ENCODE measurements at places on chromosomes 6 and 20. TPM values are rescaled to one million over a fixed set of nuclear protein-coding genes. Genes with fewer than 3 reads are reported as not detected.

DNA sequence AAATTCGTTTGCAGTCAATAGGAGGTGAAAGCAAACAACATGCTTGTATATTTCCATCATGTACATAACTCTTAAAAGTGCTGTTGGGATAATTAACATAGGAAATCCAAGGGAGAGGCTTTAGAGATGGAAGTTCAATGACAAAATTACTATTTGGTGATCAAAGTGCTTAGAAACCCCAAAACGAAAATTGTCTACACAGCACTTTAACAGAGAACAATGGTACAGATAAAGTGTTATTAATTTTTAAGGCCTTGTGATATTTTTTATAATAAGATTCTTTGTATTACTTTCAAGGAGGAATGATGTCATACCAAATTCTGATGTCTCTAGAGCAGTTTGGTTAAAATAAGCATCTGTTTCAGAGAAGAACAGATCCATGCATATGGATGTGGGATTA, 406.3 kb downstream of the EPHA7 start:
- no peak for DNase-seq

- DNase-seq, result no peak
Observed at GRCh38 chr6:41408982-41409381, 73.6 kb downstream of the NCR2 start.

The MCHR2 gene
- total RNA-seq, result not detected

DNA sequence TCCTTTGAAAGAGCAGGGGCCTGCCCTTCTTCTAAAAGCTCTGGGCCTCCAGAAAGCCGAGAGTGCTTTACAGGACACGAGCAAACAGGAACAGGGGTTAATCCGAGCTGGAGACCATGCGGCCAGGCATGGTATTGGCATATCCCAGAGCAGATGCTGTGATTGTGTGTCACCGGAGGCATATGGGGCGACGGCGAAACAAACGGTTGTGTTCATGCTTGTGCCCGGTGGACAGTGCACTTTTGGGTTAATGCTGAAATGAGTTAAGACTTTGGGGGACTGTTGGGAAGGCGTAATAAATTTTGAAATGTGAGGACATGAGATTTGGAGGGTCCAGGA, 1088.7 kb upstream of the DEFB115 start:
- DNase-seq, result no peak

GRCh38 chr20:9575836-9576235, 61.4 kb downstream of the LAMP5 start:
- DNase-seq, result no peak

DNA sequence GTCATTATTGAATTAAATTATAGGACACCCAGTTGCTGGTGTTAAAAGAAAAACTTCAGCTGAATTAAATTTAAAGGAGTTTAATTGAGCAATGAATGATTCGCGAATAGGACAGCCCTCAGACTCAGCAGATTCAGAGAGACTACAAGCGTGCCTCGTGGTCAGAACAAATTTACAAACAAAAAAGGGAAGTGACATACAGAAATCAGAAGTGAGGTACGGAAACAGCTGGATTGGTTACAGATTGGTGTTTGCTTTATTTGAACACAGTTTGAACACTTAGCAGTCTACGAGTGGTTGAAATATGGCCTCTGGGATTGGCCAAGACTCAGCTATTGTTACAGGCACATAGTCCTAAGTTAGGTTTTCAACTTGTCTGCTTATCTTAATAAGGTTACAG, 25.8 kb upstream of the TNFRSF21 start:
- DNase-seq, result no peak

DNA sequence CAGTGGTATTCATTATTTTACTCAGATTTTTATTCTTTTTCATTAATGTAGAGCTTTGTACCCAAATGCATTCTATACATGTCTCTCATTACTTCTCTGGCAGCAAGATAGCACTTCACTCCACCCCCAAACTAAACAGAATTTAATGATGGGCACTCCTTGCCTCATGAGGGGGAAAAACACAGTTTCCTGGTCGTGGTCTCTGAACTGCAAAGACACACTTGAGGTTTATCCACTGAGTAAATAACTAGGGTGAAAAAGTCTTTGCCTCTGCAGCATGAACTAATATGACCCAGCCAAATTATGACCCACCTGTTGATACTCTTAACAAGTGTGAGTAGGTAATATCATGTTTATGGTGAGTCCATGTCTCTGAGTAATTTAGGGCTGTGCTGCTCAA, 785.2 kb upstream of the FLRT3 start:
- no peak for DNase-seq

DNA sequence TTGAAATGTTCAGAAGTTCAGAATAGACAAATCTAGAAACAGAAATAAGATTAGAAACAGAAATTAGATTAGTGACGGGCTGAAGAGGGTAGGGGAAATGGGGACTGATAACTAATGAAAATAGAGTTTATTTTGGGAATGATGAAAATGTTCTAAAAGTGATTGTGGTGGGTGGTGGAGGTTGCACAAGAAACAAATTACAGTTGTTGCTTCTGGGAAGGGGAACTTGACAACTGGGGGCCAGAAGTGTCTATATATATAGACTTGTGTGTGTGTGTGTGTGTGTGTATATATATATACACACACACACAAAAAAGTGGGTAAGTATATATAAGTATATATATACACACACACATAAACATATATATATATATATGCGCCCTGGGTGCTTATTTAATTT, 86.5 kb upstream of the RREB1 start:
- no peak for DNase-seq

The RCAN2 gene
- 314 TPM for total RNA-seq

GRCh38 chr20:31560746-31561598, 44.1 kb upstream of the ID1 start:
- no peak for DNase-seq

GRCh38 chr20:50670126-50670862, 21.0 kb downstream of the RIPOR3 start:
- no peak for DNase-seq

DNA sequence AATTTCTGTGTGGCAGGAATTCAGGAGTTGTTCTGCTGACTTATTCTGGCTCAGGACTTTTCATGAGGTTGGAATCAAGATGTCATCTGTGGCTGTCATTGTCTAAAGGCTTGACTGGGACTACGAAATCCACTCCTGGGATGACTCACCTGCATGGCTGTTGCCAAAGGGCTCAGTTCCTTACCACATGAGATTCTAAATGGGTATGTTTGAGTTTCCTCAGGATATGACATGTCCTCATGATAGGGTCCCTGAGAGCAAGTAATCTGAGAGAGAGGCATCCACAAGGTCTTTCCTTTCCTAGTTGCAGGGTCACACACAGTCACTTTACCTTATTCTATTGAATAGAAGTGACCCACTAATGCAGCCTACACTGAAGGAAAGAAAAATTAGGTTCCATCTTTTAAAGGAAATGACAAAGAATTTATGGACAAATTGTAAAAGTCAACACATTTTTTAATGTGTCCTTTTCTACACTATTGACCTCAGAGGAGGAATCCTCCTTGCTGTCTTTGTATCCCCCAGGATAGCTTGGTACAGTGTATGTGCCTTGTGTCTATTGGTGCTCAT, 1025.0 kb upstream of the GJE1 start:
- no peak for DNase-seq

- DNase-seq, result no peak
Observed at GRCh38 chr6:139932671-139933070, 558.2 kb upstream of the CITED2 start.

DNA sequence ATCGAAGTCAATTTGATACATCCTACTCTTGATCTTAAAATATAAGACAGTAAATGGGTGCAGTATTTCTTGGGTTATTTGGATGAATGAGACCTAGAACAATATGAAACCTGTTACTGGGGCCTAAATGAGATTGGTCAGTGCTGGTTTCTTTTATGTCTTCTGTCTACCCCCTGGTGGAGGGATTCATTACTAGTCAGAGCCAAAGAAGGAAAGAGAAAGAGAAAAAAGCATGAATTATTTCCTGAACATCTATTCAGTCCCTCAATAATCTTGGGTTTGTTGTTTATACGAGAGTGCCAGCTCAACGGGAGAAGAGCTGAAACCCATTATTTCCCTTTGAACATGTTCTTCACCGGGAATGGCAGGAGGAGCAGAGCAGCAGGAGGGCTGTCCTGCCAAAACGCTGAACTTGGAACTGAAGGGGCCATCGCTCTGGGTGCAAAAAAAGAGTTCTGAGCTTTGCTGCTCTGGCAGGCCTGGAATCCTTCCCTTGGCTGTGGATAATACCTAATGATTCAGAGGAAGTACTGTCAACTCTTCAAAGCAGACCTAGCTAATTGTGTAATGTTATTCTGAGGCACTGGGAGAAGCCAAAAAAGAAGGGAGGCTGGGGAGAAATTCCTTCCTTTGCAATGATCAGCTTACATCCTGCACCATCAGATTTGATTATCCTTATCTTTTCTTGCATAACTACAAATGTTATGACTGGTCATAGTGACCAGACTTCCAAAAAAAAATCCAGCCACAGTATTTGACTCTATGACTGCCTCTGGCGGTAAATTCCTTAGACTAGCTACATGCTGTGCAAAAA, 72.0 kb downstream of the BLOC1S5 start:
- peak; percentile 18 for DNase-seq

- DNase-seq, result no peak
Observed at GRCh38 chr6:70423189-70424134, 10.2 kb downstream of the FAM135A start.

The EFCAB8 gene
- total RNA-seq, result not detected

DNA sequence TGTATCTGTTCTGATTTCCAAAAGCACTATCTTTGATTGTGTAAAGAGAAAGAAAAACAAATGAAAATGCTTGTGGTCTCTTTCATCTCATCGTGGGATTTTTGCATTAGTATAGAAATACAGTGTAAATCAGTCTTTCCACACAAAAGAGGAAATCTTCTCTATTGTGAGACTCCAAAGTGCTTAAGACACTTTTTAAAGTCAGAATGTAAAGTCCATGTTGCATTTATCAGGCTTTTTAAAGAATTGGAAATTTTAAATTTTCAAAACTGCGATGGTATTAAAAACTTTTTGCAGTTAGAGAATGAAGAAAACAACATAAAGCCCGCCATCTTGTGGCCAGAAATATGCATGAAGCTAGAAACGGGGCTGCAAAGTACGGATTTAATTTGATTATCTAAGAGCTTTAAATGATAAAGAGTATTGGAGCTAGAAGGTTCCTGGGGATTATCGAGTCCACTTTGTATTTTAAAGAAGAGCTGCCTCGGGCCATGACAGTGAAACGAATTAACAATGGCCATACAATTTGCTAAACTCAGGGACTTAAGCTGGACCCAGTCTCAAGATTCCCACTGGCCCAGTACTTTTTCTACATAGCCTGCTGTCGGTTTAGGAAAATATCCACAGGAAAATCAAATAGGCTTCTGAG, 339.6 kb downstream of the ARHGAP18 start:
- DNase-seq, result no peak

DNA sequence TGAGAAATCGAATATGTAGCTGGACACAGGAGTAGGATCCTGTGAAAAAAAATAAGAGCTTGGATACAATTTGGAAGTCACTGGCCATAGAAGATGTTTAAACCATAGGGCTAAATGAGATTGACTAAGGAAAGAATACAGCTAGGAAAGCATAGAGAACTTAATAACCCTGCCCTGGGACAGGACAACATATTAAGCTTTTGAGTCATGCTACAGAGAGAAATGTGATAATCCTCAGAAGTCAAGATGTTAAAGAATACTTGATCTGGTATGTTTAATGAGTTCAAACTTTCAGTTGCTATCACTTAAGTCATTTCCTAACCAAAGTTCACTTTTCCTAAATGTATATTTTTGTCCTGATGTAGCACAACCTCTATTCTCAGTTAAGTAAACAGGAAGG, 154.6 kb upstream of the TSHZ2 start:
- no peak for DNase-seq

DNA sequence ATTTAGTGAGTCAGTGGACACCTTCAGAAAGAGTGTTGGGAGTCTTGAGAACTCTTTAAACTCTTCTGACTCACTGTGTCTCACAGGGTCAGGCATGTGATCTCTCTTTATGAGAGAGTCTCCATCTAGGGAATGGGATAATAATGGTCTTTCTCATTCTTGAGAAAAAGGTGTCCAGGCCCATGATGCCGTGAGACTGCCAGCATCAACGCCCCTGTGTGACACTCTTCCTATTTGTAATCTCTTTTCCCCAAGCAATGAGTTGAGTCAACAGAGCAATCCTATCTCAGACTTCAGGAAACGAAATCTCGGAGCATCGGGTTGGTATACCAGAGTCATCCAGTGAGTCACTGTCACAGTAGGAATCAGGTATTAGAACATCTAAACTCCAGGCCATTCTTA, 82.3 kb upstream of the BMP2 start:
- no peak for DNase-seq

DNA sequence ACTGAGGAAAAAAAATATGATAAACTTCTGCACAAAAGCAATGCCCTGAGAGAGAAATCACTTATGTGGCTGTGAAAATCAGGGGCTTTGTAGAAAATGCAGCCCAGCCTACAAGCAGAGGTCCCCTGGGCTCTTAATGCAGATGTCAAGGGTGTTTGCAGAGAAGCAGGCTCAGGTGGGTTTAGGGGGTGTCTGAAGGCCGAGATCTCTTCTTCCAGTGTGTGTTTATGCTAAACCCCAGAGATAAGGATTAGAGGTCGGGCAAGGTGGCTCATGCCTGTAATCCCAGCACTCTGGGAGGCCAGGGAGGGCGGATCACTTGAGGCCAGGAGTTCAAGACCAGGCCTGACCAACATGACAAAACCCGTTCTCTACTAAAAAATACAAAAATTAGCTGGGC, 78.5 kb downstream of the TMEM242 start:
- no peak for DNase-seq

GRCh38 chr6:163170294-163170883, 244.1 kb upstream of the QKI start:
- no peak for DNase-seq

The TFEB gene
- total RNA-seq, result 47.0 TPM

GRCh38 chr6:122389704-122390372, 9.6 kb upstream of the HSF2 start:
- no peak for DNase-seq

- DNase-seq, result peak; percentile 45
Observed at GRCh38 chr6:6319952-6320811, at the start of gene F13A1. Gene F13A1, minus strand, starts transcription at chr6:6320662. Its CDS starts 1,998 bp downstream, at chr6:6318664.

The GSTA2 gene
- not detected for total RNA-seq

DNA sequence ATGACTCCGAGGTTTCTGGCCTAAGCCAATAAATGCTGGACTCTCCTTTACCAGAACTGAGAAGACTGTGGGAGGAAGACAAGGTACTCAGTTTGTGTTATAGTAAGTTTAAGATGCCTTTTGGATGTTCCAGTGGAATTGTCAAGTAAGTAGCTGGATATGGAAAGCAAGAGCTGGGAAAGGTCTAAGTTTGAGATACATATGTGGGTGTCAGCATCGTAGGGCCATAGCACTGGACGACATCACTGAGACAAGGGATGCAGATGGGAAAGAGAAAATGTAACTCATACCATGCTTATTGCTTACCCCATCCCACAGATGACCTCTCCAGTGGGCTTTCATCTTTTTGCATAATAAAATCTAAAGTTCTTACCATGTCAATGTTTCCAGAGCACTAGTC, 45.5 kb upstream of the ZNF217 start:
- DNase-seq, result no peak

- no peak for DNase-seq
Observed at GRCh38 chr6:129628101-129628815, 81.7 kb downstream of the ARHGAP18 start.
